ENCODE measurements at places on chromosomes 7 and 10.

DNA sequence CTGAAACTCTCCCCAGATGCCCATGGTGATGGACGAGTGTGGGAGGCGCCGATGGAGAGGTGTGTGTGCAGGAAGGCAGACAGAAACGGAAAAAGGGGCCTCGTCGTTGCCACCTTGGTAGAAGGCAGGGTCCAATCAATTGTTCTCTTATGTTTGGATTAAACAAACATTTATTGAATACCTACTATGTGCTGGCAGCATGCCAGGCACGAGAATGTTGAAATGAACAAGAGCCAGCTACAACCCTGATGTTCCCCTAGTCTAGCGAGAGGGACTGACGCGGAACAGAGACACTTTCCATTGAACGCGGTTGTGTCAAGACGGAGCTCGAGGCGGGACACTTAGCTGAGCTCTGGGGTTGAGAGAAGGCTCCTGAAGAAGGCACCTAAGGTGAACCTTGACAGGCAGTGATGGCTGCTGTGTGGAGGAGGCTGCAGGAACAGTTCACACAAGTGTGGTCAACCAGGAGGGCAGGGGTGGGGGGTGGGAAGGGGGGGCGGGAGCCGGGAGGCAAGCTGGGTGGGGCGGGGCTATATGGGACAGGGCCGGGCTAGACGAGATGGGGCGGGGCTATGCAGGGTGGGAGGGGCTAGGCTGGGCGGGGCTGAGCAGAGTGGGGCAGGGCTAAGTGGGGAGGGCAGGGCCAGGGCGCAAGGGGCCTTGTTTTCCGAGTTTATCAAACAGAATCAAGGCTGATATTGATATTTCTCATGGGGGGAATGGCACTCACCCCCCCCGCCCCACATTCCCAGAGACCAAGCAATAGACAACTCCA lies 181.0 kb downstream of the GATA3 start:
- DNase-seq, result no peak

GRCh38 chr10:44195112-44196007 lies 189.5 kb downstream of the CXCL12 start:
- no peak for DNase-seq

GRCh38 chr10:119724593-119725516 lies 995 bp upstream of the INPP5F start:
- DNase-seq, result no peak

DNA sequence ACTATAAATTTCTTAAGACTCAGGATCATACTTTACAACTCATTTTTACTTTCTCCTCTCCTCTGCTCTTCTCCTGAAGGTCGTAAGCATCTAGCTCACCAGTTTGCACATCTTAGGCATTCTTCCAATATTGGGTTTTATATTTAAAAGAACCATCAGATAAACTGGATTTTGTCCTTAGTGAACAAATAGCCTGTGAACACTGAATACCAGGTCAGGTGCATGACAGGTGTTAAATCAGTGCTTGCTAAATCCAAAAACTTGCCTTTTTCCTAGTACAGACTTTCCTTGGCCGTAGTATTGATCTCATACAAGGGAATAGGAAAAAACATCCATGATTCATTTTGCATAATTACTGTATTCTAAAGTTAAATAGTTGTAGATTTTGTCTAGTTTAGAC lies 53.0 kb downstream of the ARMC3 start:
- DNase-seq, result no peak

- no peak for DNase-seq
Measured at GRCh38 chr7:123716877-123717276, 31.9 kb downstream of the WASL start.

DNA sequence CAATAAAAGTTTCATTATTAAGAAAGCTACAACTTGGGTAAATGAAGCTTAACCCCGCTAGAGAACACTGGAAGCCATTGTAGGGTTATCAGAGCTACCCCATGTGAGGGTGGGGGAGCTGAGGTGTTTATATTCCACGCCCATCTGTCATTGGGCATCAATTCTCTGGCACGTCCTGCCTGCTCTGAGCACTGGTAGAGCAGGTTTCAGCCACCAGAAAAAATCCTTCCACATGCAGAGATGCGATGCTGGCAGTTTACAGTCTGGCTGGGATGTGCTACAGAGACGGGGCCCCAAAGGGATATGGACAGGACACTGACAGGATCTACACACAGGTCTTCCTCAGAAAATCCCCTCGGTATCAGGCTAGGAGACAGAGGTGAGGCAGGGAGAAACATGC lies 15.9 kb upstream of the RAPGEF5 start:
- DNase-seq, result no peak

GRCh38 chr7:51451751-51452476 lies 135.3 kb upstream of the COBL start:
- DNase-seq, result no peak

DNA sequence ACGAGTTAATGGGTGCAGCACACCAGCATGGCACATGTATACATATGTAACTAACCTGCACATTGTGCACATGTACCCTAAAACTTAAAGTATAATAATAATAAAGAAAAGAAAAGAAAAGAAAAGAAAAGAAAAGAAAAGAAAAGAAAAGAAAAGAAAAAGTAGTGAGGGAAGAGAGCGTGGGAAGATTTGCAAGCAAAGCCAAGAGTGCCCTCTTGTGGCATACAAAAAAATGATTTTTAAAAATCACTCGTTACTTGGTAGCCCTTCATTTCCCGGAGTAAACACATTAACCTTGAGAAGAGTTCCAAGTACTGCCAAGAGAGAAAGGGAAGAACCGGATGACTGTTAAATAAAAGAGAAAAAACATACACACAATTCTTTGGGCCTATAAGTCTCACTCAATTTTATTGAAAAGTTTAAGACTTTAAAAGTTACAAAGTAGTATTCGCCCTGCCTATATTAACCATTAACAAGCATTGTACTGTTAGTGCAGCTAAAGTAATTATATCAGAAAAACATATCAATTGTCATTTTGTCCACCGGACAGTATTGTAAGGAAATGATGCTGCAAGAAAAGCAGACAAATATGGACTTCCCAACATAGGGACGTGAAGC lies 6.2 kb upstream of the CH25H start:
- no peak for DNase-seq

- DNase-seq, result no peak
Measured at GRCh38 chr10:7789390-7789789, 1.4 kb downstream of the ATP5F1C start.

DNA sequence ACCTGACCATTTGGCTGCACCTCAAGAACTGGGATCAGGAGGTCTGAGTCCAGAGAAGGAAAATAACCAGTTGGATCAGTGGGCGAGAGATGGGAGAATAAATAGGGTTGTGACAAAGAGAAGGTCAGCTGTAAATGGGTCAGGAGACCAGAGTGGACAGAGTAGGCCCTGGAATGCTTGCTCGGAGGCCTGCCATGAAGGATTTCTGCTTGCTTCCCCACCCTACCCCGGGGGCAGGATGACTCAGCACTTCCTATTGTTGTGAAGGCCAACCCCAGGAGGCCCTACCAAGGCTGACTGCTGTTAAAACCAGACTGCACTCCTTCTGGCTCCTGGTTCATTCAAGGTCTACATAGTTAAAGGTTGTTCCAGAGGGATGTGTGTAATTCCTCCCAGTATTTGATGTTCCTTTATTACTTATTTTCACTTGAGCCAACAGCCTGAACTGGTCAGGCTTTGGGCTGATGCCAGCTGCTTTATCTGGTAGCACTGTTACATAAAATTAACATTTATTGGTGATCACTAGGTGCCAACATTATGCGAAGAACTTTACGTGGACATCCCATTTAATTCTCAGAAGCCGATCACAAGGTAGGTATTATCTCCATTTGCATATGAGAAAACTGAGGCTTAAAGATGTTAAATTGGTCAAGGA lies 27.3 kb upstream of the IFRD1 start:
- DNase-seq, result no peak

DNA sequence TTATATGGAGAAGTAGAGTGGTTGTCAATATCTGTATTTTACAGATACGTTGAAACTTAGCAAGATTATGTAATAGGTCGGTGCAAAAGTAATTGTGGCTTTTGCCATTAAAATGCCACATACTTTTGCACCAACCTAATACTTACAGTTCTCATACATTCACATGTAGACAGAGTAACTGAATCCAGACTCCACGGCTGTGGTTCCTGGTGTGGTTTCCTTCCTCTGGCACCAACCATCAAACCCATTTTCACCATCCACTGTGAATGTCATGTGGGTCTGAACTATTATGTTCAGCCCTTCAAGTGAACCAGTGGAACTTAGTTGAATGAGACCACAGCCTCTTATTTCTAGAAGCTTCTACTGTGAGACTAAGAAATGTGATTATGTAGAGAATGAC lies 31.5 kb upstream of the SLIT1 start:
- no peak for DNase-seq

DNA sequence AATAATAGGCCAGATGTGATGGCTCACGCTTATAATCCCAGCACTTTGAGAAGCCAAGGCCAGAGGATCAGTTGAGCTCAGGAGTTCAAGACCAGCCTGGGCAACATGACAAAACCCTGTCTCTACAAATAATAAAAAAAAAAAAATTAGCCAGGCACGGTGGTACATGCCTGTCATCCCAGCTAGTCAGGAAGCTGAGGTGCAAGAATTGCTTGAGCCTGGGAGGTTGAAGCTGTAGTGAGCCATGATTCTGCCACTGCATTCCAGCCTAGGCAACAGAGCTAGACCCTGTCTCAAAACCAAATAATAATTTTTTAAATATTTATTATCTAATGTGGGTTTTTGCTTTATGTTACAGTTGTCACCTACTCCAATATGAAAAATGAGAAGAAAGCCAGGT lies 178.9 kb downstream of the ADK start:
- no peak for DNase-seq

DNA sequence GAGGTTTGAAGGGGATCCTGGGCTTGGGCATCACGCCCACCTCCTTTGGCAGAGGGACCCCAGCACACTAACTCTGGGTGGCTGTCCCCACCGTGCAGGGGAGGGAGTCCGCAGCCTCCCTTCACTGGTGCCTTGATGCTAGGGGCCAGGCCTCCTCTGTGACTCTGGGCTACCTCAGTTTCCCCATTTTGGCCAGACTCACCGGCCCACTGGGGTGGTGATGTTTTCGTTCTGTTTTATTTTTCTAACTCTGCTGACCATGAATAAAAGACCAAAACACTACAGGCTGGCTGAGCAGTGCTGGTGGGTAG lies 503 bp upstream of the TRIP6 start:
- no peak for DNase-seq

DNA sequence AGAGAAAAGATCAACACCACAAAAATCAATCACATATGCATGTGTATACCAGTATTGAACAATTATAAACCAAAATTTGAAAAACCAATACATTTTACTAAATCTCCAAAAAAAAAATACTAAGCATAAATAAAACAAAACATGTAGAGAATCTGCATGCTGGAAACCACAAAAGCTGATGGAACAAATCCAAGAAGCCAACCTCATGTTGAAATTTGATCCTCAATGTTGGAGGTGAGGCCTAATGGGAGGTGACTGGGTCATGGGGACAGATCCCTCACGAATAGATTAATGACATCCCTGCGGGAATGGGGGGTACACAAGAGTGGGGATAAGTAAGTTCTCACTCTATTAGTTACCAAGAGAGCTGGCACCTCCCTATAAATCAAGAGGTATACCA lies 82.5 kb downstream of the OAT start:
- DNase-seq, result no peak

DNA sequence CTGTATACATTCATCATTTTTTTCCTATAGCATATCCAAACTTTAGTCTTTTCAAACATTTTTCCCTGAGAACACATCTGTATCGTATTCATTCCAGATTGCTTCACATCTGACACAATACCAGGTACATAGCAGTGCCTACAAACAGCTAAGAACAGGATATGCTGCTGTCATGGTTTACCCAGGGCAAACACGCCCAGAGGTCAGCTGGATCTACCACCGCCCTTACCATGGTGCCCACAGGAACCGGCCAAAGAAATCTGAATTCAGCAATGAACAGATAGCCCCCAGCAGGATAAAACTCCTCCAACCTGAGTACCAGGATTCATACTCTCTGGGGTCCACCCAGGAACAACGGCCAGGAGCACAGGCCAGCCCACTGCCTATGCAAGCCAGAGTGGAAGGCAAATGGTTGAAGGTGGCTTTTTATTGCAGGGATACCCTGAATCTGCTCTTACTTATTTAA lies 43.0 kb downstream of the TNS3 start:
- DNase-seq, result no peak

GRCh38 chr7:29230871-29231345 lies 36.3 kb downstream of the CHN2 start:
- no peak for DNase-seq

DNA sequence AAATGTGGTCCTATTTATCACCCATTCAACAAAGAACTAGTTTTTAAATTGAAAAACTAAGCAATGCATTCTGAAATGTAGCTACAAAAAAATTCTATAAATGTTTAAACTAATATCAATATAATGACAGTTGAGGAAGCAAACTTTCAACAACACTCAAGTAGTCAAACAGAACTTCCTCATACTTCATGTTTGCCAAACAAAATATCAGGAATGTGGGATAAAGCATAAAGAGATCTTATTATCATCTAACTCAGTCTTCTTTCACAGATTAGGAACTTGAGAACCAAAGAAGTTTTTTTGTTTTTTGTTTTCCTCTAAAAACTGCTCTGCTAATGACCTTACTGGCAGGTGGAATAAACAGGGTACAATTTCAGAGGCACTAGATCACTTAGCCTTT lies 116.2 kb downstream of the JAZF1 start:
- DNase-seq, result no peak

DNA sequence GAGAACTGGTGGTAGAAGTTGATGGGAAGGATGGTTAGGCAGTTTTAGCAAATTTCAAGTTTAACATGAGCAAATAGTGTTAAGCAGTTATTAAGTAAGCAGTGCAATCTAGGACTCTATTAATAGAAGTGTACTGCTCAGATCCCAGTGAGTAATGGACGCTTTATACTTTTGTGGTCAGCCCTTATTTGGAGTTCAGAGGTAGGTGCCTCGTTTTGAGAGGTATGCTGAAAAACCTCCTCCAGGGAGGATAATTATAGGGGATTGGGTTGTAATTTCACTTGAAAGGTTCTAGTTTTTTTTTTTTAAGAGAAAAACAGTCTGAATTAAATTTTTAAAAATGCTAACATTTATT lies 33.5 kb upstream of the CCDC7 start:
- DNase-seq, result no peak

DNA sequence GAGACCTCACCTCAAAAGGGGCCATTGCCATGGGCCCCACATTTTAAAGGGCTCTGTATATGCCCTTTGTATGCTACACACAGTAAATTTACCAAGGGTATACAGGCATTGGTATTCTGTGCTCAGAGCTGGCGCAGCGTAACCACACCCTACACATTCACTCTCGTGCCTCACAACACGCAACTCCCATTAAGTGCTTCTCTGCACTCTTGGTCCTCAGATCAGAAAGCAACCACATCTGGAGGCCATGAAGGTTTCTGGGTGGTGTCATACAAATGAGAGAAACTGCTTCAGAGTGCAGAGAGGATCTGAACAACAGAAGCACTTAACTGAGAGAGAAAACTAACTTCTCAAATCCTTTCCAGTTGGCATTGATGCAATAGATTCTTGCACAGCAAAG lies 9.4 kb upstream of the CACUL1 start:
- DNase-seq, result no peak

DNA sequence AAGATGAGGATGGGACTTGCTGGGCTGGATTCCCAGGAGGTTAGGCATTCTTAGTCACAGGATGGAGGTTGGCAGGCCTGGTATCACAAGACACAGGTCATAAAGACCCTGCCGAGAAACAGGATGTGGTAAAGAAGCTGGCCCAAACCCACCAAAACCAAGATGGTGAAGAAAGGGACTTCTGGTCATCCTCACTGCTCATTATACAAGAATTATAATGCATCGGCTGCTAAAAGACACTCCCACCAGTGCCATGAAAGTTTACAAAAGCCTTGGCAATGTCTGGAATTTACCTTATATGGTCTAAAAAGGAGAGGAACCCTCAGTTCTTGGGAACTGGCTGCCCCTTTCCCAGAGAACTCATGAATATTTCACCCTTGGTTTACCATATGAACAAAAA lies 345.5 kb upstream of the POM121L12 start:
- DNase-seq, result no peak
